Activated gamma-delta T cell treated with Interleukin-2 at 50 U/mL for 16 hours (primary cell): ENCODE measurements at places on chromosomes 3 and 15.
A peak's percentile ranks its signal among the peaks of the same experiment; 100 is the strongest.

- no peak for DNase-seq
Measured at GRCh38 chr3:183966361-183966791, 51.3 kb downstream of the ABCC5 start.

DNA sequence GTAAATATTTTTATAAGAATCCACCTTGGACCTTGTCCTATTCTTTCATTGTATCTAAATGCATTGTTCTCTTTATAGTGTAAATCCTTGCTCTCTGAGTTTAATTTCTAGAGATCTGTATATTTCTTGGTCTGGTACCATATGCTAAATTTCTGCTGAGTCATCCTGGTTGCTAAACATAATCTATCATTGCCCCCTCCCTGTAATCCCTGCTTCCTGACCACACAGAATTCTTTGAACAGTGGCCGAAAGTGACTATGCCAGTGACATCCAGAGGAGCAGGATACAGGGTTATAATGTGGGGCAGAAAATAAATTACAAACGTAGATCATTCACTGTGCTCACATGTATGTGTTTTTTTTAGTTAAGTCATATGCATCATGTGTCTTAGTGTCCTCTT lies 143.1 kb downstream of the DIPK2A start:
- DNase-seq: no peak

DNA sequence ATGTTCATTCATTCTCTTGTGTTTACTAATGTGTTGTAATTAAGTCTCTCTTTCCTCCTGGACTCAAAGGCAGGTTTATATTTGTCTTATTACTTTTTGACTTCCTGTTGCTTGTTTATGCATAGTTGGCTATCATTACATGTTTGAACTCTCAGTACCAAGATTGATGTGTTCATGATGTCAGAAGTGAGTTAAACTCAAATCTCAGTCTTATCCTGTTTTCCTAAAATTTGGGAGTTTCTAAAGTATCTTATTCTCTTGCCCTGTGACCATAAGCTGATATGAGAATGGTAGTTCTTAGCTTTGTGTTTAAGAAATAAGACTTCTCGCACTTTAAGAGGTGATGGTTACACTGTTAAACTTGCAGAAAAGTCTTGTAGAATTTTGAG lies 5.2 kb downstream of the GLCE start:
- DNase-seq: no peak

DNA sequence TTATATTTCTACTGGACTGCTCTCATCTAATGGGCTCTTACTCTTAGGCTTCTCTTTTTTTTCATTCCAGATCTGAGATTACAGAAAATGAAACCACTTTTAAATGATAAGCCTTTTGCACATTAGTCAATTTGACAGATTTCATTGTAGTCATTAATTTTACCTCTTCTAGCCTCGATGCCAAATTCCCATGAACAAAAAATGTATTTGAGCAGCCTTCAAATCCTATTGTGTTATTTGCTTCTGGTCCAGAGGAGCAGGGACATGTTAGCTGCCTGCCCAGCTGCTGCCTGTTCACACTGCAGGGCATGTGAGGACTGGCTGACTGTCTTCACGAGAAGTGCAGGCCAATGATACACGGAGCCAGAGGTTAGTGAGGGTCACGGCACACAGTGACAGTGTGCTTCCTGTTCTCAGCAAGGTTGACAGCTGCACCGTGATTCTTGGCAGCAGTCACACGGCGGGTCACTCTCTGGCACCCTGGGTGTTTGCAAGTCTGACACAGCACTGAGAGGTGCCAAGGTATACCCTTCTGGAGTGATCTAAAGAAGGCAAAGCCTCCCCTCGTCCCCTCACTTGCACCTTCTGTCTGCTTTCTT lies 40.8 kb downstream of the KAT2B start:
- peak; percentile 30 for DNase-seq

DNA sequence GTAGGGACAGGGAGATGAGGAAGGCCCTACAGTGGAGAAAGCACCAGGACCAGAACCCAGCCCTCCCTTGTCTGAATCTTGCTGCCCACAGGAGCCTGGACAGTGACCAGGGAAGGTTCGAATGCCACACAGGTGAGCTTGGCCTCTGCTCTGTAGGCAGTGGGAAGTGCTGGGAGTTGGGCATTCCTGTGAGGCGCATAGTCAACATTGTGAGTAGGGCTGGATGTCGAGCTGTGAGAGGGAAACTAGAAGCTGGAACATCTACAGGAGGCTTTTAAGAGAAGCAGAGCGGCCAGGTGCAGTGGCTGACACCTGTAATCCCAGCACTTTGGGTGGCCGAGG lies 20.3 kb upstream of the ALAS1 start:
- DNase-seq: no peak

DNA sequence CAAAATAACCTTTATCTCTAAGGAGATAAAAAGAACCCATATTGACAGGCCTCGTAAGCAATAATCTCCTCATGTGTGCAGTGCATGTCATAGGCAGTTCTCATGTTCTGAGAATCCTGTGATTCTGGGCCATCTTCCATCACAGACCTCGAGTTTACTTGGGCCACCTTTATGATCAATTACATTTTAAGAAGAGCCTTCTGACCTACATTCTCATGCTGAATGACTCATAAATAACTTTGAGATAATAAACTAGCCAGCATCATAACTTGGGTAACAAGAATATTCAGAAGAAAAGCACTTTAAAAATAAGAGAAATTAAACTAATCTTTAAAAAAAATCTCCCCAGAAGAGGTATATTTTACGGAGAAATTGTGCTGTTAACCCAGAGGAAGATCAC lies 310.7 kb upstream of the ZNF717 start:
- DNase-seq: no peak

GRCh38 chr3:20527368-20527767 lies 341.4 kb upstream of the SGO1 start:
- no peak for DNase-seq

DNA sequence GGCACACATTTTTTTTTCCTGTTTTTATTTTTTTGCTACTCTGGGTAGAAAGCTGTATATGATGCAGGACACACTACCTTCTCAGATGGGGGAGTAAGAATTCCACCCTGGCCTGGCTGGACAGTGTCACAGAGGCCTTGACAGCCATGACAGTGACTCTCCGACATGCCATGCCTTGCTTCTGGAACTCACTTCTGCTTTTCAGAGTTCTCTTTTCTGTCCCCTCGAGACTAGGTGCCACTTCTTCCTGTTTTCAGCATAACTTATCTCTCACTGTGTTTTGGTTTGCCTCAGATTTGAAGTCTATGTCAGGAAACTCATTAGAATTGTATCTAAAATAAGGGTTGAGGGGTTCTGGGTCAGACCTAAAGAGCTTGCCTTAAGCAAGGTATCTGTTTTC lies 69.1 kb upstream of the SEC13 start:
- no peak for DNase-seq

GRCh38 chr3:161093895-161094294 lies 11.3 kb downstream of the B3GALNT1 start:
- no peak for DNase-seq

DNA sequence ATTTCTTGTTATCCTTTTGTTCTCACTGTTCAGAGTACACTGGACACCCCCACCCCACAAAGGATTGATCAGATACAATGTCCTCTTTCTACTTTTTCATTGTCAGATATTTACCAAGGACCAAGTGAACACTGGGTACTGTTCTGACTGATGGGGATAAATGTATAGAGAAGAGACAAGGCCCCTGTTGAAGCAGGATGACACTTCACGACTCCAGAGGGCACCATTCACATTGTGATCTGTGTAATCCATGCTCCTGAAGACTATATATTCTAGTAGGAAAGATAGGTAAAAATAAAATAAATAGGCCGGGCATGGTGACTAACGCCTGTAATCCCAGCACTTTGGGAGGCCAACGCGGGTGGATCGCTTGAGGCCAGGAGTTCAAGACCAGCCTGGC lies 7.2 kb upstream of the CRYGS start:
- no peak for DNase-seq

- no peak for DNase-seq
Measured at GRCh38 chr3:180116203-180116602, 79.5 kb upstream of the PEX5L start.
